ENCODE measurements at places on chromosomes 2 and 18.
A peak's percentile ranks its signal among the peaks of the same experiment; 100 is the strongest.

DNA sequence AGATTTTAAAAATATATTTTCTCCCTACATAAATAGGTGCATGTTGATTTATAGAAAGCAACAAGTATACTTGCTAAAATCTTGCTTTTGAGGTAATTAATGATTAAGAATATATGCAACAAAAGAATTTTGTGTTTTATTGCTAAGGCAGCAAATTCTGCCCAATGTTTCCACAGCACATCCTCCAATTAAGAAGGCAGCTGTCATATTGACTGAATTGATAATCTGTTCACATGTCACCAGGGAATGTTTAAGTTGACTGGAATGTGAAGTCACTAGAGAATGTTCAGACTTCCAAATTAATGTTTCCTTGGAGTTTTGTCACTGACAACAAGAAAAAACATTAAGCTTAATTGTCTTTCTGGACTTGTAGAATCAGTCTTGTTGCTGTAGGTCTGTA, 1602.7 kb upstream of the SLC39A10 start:
- peak; percentile 1 for DNase-seq

DNA sequence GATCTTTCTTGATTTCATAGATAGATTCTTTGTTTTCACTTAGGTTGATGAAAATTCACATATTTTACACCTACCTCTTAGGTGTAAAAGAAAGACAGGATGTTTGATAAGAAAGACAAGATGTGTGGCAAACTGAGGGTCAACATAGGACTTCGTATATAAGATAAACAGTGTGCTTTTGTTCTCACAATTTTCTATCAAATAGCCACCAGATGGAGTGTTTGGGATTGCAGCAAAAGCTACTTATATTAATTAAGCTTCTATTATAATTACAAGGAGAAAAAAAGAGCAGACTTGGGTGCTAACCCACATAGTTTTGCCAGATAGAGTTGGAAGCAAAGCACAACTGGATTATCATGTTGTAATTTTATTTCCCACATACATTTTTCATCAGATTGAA, 232.9 kb downstream of the CDH7 start:
- no peak for DNase-seq

GRCh38 chr2:56232912-56233311, 49.1 kb downstream of the CCDC85A start:
- DNase-seq: no peak

- no peak for DNase-seq
These were observed 50.7 kb downstream of the DAPL1 start for GRCh38 chr2:158845859-158846258.

- peak; percentile 18 for DNase-seq
These were observed 1.5 kb downstream of the MSH6 start for GRCh38 chr2:47784352-47784851.

DNA sequence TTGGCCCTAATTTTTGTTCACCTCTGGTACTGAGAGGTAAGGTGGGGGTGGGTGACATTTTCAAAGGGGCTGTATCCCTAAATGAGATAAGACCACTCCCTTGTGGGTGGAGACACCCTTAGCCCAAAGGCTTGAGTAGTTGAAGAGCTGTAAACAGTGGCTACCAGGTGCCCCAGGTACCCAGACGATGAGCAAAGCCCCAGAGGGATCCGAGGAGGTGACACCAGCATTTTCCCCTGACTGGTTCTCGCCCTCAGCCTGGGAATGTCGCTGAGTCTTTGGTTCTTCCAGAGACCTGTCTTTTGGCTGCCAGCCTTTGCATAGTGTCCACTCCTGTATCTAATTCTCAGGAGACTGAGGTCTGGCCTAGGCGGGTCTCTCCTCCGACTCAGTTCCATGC, 36.5 kb downstream of the RRM2 start:
- DNase-seq: no peak

Data from fibroblast of skin of abdomen (primary cell).